ENCODE measurements at places on chromosomes 1 and 21.

DNA sequence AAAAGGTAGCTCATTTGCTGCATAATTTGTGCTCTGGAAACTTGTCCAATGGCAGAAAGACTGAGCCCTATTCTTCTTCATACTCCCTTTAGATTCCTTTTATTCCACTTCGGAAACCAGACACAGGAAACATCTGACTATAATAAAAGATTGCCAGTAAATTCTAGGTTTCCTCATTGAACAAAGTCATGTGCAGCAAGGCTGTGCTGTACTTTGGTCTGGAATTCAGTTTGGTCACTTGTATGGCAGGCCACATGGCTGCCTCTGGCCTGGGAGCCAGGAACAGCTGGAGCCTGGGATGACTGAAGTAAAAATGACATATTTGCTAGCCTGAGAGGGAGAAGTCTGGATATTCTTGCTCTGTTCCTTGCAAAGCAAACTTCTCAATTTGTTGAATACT lies 79.6 kb downstream of the ST3GAL3 start:
- no peak for DNase-seq

DNA sequence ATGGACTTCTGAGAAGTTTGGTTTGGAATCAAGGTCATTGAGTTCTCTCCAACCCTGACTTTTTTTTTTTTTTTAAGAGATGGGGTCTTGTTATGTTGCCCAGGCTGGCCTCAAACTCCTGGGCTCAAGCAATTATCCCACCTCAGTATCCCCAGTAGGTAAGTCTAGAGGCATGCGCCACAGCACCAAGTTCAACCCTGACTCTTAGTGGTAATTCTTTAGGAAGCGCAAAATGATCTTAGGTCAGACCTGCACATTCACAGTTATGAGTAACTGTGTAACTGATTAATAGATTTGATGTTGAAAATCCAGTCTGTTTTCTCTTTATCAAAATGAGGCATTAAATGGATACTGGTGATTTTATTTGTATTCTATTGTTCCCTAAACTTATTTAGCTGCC lies 95.9 kb downstream of the GREM2 start:
- no peak for DNase-seq

DNA sequence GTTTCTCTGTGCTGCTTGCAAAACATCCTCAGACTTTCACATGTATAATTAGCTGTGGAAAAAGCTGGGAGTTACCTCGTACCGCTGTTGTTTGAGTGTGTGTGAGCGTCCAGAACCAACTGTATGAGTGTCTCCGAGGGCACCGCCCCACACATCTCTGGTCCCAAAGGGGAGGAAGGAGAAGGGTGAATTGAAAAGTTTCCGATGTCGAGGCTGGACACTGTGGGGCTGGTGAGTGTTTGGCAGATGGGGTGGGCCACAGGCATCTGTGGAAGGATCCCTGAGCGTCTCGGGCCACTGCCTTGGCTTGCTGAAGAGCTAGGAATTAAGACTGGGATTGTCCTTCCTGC lies 1.2 kb downstream of the ATP2B4 start:
- DNase-seq, result peak; percentile 58

- DNase-seq, result no peak
Measured at GRCh38 chr1:178970184-178970583, 55.5 kb upstream of the FAM20B start.

DNA sequence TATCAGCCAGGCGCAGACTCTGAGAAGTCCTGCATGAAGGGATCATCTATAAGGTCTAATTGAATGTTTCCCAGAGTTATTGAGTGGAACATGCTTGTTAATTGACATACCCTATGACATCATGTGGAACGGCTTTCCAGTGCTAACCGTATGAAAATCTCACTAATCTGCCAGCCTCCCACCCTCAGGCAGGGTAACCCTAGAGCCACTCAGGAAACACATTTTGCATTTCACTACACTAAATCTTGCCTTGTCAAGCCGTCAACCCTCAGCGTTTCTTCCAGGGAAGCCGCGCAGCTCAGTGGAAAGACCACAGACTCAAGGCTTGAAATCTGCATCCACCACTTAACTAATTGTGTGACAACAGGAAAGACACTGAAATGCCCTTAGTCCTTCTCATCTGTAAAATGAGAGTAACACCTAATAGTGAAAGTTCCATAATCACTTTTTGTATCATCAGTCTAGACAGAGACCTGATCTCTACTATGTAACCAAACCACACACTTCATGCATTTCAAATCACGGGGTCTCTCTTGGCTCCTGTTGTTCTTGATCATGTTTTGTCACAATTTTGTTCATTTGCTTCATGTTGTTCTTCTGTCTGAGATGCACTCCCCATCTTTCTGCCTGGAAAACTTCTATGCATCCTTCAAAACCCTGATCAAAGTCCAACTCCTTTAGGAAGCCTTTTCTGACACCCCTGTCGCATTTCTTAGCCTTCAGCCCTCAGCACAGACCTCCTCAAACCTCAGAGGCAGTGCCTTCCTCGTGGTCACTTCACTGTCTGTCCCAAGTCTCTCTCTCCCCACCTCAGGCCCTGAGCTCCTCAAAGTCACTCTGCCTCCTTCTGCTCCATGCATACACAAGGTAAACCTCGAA lies 246.5 kb downstream of the TOMM20 start:
- no peak for DNase-seq

- peak; percentile 84 for DNase-seq
Measured at GRCh38 chr1:215777370-215777925, 210.3 kb downstream of the KCTD3 start.

- no peak for DNase-seq
Measured at GRCh38 chr1:32337855-32338636, 2.0 kb upstream of the MARCKSL1 start.

GRCh38 chr1:185038813-185039376 lies 6.5 kb upstream of the RNF2 start:
- DNase-seq, result no peak

DNA sequence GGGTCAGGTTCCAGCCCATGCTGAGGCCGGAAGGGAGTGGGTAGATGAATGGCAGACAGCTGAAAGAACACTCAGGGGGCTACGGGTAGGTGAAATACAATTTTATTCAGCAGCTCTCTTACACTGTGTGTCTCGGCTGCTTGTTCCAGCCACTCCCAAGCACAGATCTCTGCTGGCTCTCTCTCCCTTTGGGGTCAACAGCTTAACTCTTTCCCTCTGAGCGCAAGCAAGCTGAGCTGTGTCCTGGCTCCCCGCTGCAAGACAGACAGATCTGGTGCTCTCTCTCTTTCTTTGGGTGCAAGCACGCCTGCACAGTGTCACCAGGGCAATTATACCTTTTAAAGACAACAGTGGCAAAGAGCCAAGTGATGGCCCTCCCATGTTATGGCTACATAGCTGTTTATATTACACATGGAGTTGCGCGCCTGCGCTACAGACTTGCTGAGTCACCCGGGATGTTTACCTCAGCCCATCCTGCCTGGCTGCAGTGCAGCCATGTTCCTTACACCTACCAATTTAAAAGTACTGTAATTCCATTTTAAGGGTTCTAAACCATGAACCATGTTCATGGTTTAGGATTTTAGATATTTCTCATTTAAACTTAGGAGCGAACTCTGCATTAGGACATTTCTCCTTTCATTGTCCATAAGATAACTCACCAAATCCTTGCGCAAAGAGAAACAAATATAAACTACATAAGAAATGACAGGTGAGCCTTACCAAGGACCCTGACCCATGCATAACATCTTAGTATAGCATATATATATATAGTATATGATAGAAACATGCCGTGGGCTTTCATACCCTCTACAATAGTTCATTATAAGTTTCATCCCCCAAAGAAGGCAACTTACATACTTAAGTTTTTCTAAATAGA lies 396.5 kb downstream of the SMYD3 start:
- peak; percentile 16 for DNase-seq

DNA sequence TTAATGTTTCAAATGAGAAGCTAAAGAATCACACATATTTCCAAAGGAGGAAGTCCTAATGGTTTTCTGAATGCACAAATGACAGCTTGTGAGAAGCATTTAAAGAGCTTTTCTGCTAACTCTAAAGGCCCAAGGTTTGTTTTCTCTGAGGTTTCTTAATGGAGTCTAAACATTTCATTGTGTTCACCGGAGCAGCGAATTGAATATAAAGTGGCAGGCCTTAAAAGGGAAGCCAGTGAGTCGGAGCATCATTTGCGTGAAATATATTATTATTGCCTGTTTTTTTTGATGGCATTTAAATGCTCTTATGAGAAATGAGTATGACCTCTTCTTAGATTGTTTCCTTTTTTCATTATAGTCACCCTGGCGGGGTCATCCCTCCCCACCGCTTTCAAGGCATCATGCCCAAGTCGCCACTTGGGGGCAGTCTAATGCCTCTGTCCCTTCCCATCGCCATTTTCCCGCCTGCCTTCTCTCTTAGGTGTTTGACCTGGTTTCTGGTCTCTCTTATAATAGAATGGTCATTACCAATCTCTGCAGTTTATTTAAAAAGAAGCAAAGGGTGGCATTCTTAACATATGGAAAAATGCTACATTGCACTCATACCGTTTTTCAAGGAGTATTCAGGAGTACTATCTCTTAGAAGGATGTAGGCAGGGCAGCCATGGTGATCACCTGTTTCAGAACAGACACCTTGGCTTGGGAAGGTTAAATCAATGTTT lies 25.3 kb upstream of the OVAAL start:
- peak; percentile 71 for DNase-seq

DNA sequence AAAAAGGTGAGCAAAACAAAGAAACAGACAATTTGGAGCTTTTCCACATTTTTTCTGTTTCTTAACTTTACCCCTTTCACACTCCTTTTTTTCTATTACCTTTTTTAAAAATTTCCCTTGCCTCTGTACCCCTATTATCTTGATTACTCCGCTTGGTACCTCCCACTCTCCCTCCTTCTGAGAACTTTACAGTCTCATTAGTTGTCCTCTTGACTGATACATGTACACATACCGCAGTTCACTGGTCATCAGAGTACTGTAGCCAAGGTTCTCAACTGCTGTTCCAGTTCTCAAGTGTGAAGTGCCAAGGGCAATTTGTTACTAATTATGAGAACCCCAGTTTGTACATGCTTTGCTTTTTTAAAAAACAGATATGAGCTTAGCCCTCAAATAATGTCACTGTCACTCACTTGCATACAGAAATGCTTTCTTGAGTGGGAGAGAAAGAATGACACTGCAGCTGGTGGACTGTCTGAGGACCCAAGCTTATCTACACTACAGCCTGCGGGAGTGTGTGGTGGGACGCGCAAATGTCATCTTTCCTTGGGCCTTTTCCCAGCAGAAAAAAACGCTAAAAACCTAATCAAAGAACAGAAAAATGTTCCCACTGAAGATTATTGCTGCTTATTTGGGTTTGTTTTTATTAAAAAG lies 160.8 kb downstream of the DISP1 start:
- no peak for DNase-seq

DNA sequence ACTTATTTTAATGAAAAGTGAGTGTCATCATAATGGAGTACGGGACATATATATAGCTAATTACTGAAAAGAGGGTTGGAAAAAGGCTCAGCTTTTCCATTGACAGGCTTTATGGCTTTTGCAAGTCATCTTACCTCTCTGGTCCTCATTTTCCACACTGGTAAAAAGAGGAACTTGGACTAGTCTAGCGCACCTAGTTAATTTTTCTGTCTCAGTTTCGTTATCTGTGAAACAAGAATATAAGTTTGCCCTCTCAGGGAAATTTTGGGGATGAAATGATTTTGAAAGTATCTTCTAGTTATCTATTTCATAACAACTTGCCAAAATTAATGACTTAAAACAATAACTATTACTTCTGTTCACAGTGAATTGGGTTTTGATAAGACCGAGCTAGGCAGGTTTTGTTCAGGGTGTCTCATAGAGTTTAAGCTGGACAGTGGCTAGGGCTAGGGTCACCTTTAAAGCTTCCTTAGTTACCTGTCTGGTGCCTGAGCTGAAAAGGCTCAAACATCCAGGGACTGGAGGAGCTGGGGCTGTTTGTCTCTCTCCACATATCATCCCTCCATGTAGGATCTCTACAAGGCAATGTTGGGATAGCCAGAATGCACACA lies 91.7 kb downstream of the TYW3 start:
- no peak for DNase-seq
